ENCODE measurements at places on chromosomes 12 and 14.

GRCh38 chr12:96383991-96384390 is 16.2 kb downstream of the CDK17 start:
- DNase-seq = no peak

- no peak for DNase-seq
Observed at GRCh38 chr14:105420974-105421674, 1.5 kb downstream of the MTA1 start.

GRCh38 chr14:20587489-20588154 is at the start of gene RNASE11:
Gene RNASE11, minus strand, starts transcription at chr14:20588001.
- DNase-seq = no peak

DNA sequence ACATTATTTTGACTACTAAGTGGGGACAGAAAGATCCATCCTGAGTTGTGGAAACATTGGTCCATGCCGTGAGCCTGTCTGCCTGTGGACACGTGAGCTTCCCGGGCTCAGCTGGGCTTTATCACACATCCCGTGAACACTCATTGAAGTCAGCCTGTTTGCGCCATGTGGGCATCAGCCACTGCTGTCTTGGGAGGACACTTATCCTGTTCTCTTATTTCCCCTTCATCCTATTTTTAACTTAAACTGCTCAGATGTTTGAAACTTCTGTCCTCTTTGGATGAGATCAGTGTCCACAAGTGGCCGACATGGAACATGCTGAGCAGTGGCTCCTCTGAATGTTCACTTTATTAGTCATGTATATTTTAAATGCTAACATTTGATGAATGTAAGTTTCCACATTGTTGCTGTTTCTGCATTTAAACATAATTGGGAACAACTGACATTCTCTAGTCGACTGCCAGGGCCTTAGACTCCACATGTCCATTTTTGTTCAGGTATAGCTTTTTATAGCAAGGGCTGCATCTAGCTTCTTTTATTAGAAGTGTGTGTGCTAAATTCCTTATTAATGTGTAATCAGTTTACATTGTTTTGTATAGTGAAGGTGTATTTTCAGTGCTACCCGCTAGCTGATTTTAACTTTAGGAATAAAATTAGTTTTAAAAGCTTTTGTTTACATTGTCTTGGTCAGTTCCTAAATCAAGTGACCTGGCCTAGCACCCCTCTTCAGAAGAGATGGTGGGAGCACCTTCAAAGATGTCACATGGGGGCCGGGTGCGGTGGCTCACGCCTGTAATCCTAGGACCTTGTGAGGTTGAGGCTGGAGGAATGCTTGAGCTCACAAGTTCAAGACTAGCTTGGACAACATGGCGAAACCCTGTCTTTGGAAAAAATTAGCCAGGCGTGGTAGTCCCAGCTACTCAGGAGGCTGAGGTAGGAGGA is 24.0 kb downstream of the RNF34 start:
- DNase-seq = no peak

GRCh38 chr12:104280717-104281458 is 22.7 kb upstream of the EID3 start:
- DNase-seq = no peak

DNA sequence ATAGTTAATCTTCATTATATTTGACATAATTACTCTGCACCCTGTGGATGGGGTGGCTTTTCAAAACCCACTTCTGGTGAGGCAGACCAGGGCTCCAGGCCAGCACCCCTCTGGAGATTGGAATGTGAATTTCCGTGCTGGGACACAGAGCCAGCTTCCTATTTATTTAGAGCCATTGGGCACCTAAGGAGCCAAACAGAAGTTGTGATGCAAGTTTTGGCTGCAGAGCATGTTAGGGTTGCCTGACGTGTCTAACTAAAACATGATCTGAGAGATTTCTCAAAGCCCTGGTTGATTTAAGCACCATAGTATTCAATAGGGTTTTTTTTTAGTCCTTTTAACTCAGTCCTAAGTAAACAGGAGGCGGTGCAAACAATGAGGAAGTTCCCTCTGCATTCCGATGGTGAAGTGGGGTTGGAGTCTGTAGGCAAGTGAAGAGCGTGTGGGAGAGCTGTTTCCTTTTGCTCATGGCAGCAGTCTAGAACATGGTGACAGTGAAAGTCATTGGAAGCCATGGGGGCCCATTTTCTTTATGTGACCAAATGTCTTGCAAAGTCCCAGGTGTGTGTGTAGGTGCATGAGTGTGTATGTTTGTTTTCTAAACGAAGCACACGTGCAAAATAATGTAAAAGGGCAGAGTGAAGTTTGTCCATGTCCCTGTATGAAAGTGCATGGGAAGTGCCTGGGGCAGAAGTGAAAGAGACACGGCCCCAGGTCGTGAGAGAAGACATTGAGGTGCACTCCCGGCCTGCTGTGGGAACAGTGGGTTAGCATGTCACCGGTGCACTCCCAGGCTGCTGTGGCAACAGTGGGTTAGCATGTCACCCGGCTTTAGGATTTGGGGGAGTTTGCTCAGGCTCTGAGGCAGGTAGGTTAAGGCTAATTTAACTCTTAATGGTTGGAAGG is 117.7 kb downstream of the PRKCH start:
- no peak for DNase-seq

DNA sequence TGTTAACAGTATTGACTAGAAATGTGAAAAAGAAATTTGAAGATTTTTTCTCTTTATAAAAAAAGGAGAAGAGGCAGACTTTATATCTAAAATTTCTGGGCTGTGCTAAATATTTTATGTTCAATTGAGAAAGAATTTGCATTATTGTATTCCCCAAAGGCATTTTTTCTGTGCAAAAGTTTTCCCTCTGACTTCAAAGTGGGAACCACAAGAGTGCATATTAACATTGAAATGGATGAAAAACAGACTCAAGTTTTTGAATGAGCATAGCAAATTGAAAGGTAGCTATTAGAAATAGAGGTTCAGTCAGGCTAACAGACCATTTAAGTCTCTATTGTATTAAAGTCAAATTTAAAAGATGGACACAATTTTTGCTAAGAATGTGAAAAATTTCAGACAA is 95.2 kb downstream of the RASSF9 start:
- no peak for DNase-seq

DNA sequence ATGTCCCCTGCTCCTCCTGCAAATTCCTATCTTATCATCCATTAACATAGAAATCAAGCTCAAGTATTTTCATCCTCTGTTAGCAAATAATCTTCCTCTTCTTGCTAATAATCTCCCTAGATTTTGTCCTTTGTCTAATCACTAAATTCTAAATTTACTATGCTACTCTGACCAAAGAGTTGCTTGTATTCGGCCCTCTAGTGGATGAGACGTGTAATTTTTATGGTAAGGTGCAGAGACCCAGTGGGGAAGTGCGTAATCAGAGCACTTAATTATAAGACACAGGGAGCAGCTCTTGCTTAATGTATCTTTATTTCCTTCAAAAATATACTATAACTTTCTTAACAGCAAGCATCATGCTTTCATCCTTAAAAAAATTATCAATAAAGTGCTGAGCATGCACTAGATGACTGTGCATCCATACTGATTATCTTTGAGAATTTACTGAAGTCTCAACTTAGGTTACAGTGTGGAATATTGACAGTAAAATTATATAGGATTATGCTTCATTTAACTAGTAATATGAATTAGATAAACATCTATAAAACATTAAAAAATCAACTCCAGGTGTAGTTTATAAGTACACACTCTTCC is 212.6 kb downstream of the SLC16A7 start:
- peak; percentile 4 for DNase-seq

DNA sequence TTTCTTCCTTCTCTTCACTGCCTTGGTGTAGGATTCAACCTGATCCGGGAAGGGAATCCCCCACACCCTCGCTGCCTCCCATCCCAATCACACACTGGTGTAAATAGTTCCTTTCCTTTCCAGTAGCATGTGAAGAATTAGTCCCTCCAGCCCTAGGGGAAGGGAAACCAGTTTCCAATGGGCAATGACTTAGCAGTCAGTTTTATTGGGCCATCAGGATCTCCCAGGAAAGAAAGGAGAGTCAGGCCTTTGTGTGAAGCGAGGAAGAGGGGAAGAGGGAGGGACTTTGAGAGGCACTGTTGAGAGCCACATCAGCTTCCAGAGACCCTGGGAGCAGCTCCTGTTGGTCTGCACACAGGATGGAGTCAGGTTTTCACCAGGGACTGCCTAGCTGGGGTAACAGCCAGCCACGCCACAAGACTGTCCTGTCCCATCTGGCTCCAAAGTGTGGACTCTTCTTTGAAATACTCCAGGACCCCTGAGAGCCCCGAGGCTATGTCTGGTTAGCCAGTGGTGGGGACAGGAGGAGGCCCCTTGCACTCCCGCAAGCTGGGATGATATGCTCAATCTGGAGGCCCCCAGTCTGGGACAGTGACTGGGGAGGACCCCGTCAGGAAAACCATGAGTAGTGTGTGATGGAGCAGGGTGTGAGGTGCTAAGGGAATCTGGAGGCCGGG is 27.9 kb downstream of the MOAP1 start:
- DNase-seq = no peak

GRCh38 chr12:76784600-76785051 is 20.7 kb downstream of the ZDHHC17 start:
- no peak for DNase-seq

GRCh38 chr12:116556964-116557698 is 2.0 kb upstream of the MAP1LC3B2 start:
- no peak for DNase-seq

DNA sequence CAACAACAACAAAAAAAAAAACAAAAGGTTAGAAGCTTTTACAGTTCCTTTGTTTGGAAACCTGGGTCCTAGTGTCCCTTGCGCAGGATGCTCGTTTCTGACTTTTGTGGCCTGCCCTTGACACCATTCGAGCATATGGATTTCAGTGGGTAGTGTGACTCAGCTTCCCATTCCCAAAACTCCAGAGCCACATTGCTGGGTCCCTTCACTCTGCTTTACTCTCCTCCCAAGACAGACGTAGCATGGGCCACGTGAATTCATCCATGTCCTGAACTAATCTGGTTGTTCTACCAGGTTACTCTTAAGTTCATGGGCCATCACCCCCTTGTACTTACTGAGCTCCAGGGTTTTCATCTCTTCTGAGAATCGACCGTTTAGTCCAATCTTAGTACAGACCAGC is 68.0 kb upstream of the MAX start:
- DNase-seq = no peak

- DNase-seq = no peak
Observed at GRCh38 chr12:66763467-66763866, 84.6 kb upstream of the GRIP1 start.

- DNase-seq = no peak
Observed at GRCh38 chr12:24750263-24750662, 198.6 kb downstream of the BCAT1 start.

DNA sequence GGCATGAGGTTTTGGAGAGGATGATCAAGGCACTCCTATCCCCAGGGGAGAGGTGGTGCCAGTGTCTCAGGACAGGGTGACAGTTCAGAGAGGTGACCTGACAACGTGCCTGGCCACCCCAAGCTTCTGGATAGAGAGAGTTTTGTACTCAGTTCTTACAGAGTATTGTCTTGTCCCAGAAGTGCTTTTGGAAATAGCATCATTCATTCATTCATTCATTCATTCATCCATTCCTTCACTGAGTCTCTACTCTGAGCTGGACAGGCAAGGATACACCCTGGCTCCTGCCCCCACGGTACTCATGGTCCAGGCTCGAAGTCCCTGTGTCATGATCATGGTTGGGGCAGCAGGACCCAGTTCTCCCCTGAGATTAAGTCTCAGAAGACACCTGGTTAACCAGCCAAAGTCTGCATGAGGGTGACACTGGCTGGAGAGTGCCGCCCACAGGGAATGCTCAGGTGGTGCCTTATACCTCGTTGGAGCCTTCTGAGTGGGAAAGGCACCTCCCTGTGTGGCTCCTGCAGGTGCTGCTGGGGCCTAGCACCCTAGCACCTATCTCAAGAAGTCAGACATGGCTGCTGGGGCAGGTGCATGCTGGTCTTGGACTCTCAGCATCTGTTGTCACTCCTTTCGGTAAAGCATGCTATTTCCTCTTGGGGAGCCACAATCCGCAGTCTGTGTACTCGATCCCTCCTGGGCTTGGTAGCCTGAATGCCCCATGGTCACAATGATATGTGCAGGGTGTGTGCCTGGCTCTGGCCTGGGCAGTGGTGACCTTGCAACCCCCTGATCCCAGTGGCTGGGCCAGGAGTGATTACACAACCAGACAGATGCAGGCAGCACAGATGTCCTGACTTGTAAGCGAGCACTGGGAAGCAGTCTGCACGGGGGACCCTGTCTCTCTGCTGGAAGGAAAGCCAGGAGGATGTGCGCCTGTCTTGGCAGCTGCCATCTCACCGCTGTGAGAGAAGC is 57.8 kb downstream of the C14orf132 start:
- no peak for DNase-seq

- no peak for DNase-seq
Observed at GRCh38 chr12:1821805-1822204, 1.4 kb downstream of the LRTM2 start.

DNA sequence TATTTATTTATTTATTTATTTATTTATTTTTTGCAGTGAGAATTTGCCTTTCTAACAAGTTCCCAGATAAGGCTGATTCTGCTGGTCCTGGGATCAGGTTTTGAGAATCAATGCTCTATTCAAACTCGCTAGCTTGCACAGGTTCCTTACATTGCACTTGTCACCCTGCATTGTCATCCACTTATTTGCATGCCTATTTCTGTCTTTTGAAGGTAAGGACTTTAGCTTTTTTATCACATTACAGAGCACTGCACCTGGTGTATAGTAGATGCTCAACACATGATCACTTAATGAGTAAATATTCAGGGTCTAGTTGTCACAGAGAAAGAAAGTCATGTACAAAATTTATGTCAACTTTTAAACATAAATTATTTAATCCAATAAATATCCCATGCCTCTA is 219.7 kb upstream of the BTG1 start:
- DNase-seq = no peak

GRCh38 chr14:95346820-95347219 is 27.1 kb upstream of the CLMN start:
- DNase-seq = peak; percentile 31

DNA sequence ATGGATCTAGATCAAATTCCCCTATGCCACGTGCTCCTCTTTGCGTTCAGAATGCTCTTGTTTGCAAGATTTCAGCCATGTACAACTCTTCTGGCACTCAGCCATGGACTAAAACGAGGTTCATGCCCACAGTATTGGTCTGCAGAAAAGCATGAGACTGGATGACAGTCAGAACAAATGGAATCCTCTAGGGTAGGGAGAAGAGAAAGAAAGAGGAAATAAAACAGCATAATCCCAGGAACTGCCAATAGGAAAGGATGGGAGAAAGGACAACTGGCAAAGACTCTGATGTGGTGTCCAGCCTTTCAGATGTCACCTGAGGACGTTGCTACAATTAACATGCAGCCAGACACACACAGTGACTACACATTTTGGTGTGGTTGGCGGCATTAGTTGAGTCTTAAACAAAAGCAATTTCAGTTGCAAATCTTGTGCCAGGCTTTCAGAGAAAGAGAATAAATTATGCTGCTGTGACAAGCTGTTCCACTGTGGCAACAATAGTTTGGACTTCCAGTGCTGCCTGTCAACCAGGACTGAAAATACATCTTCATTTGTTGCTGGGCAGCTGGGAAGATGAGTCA is 338.0 kb downstream of the RGS6 start:
- no peak for DNase-seq
